ENCODE measurements at places on chromosomes 2 and 18.
A peak's percentile ranks its signal among the peaks of the same experiment; 100 is the strongest.

DNA sequence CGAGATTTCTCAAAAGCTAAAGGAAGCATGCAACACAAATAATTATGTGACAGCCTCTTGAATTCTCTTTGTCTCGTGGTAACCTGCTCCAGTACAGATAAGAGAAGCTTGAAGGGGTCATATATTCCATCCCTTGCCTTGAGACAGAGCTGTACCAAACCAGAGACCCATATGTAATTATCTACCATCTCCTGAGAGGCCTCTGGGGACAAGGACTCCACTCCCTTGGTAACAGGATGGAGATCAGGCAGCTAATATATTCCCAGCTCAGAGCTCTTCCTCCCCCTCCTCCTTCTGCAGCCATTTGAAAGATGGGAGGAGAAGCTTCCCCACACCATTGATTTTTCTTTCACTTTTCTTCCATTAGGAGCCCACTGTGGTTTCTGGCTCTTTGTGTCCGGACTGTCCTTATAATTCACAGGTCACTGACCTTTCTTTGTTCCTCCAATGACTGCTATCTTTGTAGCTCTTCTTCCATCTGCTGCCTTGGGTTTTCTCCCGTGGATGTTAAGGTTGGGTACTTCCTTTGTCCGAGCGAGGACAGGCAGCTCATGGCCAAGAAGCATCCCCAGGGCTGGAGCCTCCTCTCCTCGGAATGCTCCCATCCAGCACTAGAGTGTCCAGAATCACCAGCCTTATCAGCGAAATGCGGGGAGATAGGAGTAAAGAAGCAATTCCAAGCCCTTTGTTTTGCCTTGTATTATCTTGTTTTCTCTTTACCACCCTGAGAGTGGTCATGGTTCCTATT, 72.6 kb upstream of the STPG4 start:
- no peak for DNase-seq
- H3K27me3 ChIP-seq = no peaks in the 10 kb centered on the region
- no peak overlapping the region for H3K4me3 ChIP-seq
- no peak overlapping the region for H3K27ac ChIP-seq
- no peaks in the 10 kb centered on the region for H3K36me3 ChIP-seq

- peaks cover 23% of the 10 kb centered on the region for H3K27me3 ChIP-seq
- no peaks in the 10 kb centered on the region for H3K36me3 ChIP-seq
- H3K27ac ChIP-seq = no peak overlapping the region
- H3K4me3 ChIP-seq = no peak overlapping the region
- H3K4me1 ChIP-seq = no peaks in the 10 kb centered on the region
Measured at GRCh38 chr2:175688243-175688642, 313.8 kb downstream of the LNPK start.

DNA sequence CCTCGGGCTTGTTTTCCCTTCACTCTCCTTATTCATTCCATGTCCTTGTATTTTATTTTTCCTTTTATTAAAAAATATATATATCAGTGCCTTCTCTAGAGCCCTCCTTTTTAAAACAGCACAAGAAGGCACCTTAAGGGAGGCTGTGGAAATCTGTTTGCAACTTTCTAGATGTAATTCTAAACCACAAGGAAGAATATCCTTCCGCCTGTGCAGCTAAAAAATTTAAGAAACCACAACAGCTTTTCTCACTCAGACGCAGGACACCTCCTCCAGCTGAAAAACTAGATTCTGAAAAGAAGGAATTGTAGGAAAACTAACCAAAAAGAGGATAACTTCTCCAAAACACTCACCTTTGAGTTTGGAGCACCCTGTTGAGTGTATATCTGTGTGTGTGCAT, 142.2 kb downstream of the BCL11A start:
- DNase-seq = no peak
- no peaks in the 10 kb centered on the region for H3K27me3 ChIP-seq
- peak overlapping the region; percentile 88 for H3K4me3 ChIP-seq
- H3K4me1 ChIP-seq = peaks cover 90% of the 10 kb centered on the region

DNA sequence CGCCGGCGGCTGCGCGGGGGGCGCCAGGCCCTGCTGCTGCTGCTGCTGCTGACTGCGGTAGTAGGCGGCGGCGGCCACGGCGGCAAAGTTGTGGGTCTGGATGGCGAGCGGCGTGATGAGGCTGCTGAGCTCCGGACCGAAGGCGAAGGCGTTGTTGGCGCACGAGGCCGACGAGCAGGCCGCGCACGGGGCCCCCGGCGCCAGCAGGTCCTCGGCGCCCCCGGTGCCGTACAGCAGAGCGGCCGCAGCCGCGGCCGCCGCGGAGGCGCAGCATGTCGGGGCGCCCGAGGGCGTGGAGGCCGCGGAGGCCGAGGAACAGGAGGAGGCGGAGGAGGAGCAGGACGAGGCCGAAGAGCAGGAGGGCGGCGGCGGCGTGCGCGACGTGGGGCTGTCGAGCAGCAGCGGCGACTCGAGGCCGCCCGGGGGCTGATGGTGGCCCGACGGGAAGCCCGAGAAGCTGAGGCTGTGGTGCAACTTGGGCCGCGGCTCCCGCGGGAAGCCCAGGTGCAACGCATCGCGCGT, 1.8 kb downstream of the ZFP36L2 start:
- H3K4me1 ChIP-seq = peaks cover 59% of the 10 kb centered on the region
- peak overlapping the region; percentile 85 for H3K4me3 ChIP-seq

- DNase-seq = no peak
- H3K27me3 ChIP-seq = no peaks in the 10 kb centered on the region
- no peak overlapping the region for H3K4me3 ChIP-seq
- no peaks in the 10 kb centered on the region for H3K4me1 ChIP-seq
Measured at GRCh38 chr2:70686577-70687460, 81.2 kb downstream of the ADD2 start.

- DNase-seq = no peak
- H3K36me3 ChIP-seq = no peaks in the 10 kb centered on the region
- H3K27me3 ChIP-seq = no peaks in the 10 kb centered on the region
- H3K27ac ChIP-seq = no peak overlapping the region
- no peak overlapping the region for H3K4me3 ChIP-seq
- no peaks in the 10 kb centered on the region for H3K4me1 ChIP-seq
Measured at GRCh38 chr2:133200684-133201421, 367.4 kb downstream of the NCKAP5 start.

DNA sequence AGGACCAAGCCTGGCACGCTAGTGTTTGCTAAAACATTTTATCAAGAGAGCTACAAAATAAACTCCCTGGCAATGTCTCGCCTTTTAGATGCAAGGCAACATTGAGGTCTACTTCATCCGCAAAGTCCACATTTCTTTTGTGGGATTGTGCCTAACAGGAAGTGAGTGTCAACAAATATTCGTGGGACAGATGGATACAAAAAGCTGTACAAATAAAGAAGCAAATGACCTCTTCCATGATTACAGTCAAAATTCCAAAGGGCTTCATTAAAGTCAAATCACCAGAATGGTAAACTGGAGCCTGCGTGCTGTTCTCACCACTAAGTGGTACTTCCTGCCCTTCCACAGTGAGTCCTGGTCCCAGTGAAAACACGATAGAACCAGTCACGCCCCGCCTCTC, 40.4 kb downstream of the L3MBTL4 start:
- no peak overlapping the region for H3K4me3 ChIP-seq
- no peak overlapping the region for H3K27ac ChIP-seq
- H3K36me3 ChIP-seq = peaks cover 19% of the 10 kb centered on the region
- H3K4me1 ChIP-seq = peaks cover 9% of the 10 kb centered on the region
- DNase-seq = no peak

DNA sequence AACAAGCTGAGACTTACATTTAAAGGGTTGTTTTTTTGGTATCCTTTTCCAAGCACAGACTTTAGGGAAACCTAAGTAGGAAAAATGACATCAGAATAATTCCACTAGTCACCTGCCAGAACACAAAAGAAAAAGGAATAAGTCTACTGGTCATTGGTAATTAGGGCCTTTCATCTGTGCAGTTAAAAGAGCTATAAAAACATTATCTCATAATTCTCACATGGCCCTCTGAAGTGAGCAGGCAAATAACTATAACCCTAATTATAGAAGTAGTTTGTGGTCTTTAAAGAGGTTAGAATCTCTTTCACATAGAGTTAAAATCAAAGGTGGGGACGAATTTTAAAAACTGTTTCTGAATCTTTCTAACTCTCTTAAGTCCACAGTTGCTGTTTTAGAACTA, 111.1 kb upstream of the B3GNT2 start:
- DNase-seq = no peak
- no peaks in the 10 kb centered on the region for H3K4me1 ChIP-seq
- H3K27ac ChIP-seq = no peak overlapping the region
- no peak overlapping the region for H3K4me3 ChIP-seq
- no peaks in the 10 kb centered on the region for H3K27me3 ChIP-seq

GRCh38 chr2:40249577-40249976, 202.3 kb downstream of the SLC8A1 start:
- no peak overlapping the region for H3K27ac ChIP-seq
- H3K4me1 ChIP-seq = no peaks in the 10 kb centered on the region
- no peak overlapping the region for H3K4me3 ChIP-seq
- no peak for DNase-seq

DNA sequence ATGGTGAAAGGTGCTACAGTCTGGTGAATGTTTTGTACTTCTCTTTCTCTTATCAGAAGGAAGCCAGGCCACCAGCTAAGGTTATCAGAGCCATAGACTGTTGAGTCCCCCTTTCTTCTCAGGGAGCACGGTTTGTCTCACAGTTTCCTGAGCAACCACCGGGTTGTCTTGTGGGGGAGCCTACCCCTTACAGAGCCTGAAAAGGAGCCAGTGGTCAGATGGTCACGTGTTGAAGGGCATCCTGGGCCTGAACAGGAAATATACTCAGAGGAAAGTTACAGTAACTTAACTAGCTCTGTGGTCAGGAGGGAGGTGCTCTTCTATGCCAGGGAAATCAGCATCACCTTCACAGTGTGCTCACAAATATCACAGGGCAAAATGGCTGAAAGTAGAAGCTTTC, 11.6 kb downstream of the CD28 start:
- H3K4me3 ChIP-seq = no peak overlapping the region
- peaks cover 67% of the 10 kb centered on the region for H3K27me3 ChIP-seq
- no peaks in the 10 kb centered on the region for H3K36me3 ChIP-seq
- H3K27ac ChIP-seq = no peak overlapping the region
- no peaks in the 10 kb centered on the region for H3K4me1 ChIP-seq

DNA sequence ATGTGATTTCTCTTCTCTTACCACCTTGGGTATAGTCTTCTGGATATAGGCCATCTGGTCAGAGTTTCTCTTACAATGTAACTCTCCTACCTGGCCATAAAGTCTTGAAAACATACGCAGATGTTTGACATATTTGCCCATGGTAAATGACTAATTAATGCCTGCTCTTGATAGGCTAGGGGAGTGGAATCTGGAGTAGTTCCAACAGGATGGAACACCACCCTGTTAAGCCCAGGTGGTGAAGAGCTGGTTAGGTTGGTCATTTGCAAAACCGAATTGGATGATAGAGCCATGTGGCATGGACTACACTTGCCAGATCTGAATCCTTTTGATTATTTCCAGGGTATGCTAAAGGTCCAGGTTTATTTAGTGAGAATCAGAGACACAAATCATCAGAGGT, 36.5 kb downstream of the HADHB start:
- no peaks in the 10 kb centered on the region for H3K4me1 ChIP-seq
- H3K27ac ChIP-seq = no peak overlapping the region
- H3K27me3 ChIP-seq = no peaks in the 10 kb centered on the region
- H3K36me3 ChIP-seq = peaks cover 36% of the 10 kb centered on the region
- H3K4me3 ChIP-seq = no peak overlapping the region
- no peak for DNase-seq

All from naive B cell (primary cell).